ENCODE measurements at places on chromosomes 3 and 15.

- DNase-seq: no peak
Observed at GRCh38 chr15:83694015-83694414, 40.1 kb downstream of the ADAMTSL3 start.

- no peak for DNase-seq
Observed at GRCh38 chr15:99956022-99956775, 223.0 kb upstream of the LYSMD4 start.

GRCh38 chr15:23035964-23036566, 3.3 kb downstream of the TUBGCP5 start:
- DNase-seq: peak; percentile 65

DNA sequence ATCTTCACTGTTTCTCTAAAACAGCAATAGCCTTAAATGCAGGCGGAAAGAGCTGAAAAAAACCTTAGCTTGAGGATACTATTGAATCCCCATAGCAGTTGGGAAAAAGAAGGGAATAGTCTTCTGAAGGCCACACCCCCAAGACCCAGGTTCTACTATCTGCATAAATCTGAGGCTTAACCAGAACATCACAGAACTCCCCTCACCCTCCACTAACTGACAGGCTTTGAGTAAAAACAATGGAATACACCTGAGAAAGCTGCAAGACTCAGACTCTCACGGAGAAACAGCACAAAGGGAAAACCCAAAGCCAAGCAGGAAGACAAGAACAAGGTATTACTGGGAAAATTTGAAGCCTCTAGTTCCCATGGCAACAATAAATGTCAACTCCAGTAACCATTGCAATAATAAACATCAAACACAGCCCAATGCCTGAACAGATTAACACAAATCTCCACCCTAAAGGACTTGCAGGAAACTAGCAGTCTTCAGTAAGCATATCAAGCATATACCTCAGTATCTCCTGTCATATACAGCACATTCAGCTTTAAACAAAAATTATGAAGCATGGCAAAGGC, 56.4 kb downstream of the TMCC1 start:
- no peak for DNase-seq

DNA sequence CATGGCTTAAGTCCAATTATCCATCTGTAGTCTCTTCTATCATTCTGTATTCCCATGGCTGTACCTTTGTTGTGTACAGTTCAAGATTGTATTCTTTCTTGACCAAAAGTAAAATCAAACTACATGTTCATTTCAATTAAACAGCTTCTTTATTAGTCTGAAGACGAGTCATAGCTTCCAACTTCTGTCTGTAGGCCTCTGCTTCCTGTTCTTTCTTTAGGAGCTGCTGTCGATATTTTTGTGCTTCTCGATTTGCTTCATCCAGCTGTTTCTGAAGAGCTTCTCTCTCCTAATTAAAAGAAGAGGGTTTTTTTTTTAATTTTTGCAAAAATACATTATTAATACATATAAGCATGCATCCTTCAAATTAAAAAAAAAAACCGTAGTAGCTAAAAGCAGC, 13.0 kb upstream of the HDC start:
- DNase-seq: no peak

GRCh38 chr3:106466881-106467280, 598.1 kb upstream of the CBLB start:
- no peak for DNase-seq

GRCh38 chr3:22349215-22349851, 598.3 kb upstream of the ZNF385D start:
- no peak for DNase-seq
